ENCODE measurements at places on chromosomes 7 and 10.

DNA sequence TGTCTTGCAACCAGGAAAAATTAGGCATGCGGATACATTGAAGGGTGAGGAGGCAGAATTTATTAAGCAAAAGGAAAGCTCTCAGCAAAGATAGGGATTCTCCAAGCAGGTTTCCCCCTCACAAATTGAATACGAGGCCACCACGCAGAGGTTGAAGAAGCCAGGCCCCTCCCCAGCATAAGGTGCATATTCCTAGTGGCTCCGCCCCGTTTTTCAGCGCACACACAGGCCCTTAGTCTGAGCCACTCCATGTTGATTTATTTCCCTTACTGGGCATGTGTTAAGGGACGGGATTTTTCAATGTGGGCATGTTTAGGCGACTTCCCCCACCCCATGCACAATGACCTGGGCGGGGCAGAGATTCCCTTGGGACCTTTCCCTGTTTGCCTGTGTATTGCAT lies 24.9 kb downstream of the PPP2R2D start:
- H3K27ac ChIP-seq = no peak overlapping the region
- no peak overlapping the region for H3K4me3 ChIP-seq
- peaks cover 17% of the 10 kb centered on the region for H3K36me3 ChIP-seq
- H3K4me1 ChIP-seq = peaks cover 52% of the 10 kb centered on the region

- no peak overlapping the region for H3K27ac ChIP-seq
- no peak overlapping the region for H3K4me3 ChIP-seq
- no peaks in the 10 kb centered on the region for H3K36me3 ChIP-seq
- DNase-seq = no peak
- H3K4me1 ChIP-seq = no peaks in the 10 kb centered on the region
These were observed 133.3 kb upstream of the LAMB4 start for GRCh38 chr7:108263425-108263824.

GRCh38 chr7:99112097-99112496 lies 31.8 kb downstream of the SMURF1 start:
- peak overlapping the region; percentile 11 for H3K4me3 ChIP-seq
- DNase-seq = no peak
- no peaks in the 10 kb centered on the region for H3K27me3 ChIP-seq
- peaks cover 28% of the 10 kb centered on the region for H3K4me1 ChIP-seq
- peaks cover 16% of the 10 kb centered on the region for H3K36me3 ChIP-seq
- H3K27ac ChIP-seq = peak overlapping the region; percentile 65

GRCh38 chr10:33265621-33266020 lies 68.8 kb downstream of the NRP1 start:
- peaks cover 9% of the 10 kb centered on the region for H3K27me3 ChIP-seq
- peaks cover 4% of the 10 kb centered on the region for H3K36me3 ChIP-seq
- no peaks in the 10 kb centered on the region for H3K4me1 ChIP-seq
- H3K4me3 ChIP-seq = no peak overlapping the region
- DNase-seq = no peak

DNA sequence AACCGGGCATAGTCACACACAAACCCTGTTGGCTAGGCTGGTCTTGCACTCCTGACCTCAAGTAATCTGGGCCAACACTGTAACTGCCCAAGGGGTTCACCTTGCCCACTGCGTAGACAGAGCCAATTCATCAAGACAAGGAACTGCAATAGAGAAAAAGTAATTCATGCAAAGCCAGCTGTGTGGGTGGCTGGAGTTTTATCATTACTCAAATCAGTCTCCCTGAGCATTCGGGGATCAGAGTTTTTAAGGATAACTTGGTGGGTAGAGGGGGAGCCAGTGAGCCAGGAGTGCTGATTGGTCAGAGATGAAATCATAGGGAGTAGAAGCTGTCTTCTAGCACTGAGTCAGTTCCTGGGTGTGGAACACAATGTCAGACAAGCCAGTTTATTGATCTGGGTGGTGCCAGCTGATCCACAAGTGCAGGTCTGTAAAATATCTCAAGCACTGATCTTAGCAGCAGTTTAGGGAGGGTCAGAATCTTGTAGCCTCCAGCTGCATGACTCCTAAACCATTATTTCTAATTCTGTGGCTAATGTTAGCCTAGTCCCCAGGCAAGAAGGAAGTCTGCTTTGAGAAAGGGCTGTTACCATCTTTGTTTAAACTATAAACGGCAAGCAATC lies 15.6 kb upstream of the FXYD4 start:
- no peaks in the 10 kb centered on the region for H3K36me3 ChIP-seq
- peaks cover 1% of the 10 kb centered on the region for H3K27me3 ChIP-seq
- no peaks in the 10 kb centered on the region for H3K4me1 ChIP-seq

- peaks cover 19% of the 10 kb centered on the region for H3K27me3 ChIP-seq
- peaks cover 3% of the 10 kb centered on the region for H3K4me1 ChIP-seq
- peaks cover 2% of the 10 kb centered on the region for H3K36me3 ChIP-seq
- DNase-seq = no peak
- no peak overlapping the region for H3K27ac ChIP-seq
These were observed 50.2 kb downstream of the KCNH2 start for GRCh38 chr7:150927956-150928344.

GRCh38 chr10:60176925-60177324 lies 212.8 kb downstream of the ANK3 start:
- DNase-seq = no peak
- no peaks in the 10 kb centered on the region for H3K4me1 ChIP-seq
- no peaks in the 10 kb centered on the region for H3K27me3 ChIP-seq
- H3K4me3 ChIP-seq = no peak overlapping the region

GRCh38 chr7:55185941-55186609 lies 167.3 kb downstream of the EGFR start:
- H3K27ac ChIP-seq = no peak overlapping the region
- no peak for DNase-seq

All from memory B cell (primary cell).